ENCODE measurements at places on chromosomes 4 and X. TPM values are rescaled to one million over a fixed set of nuclear protein-coding genes. Genes with fewer than 3 reads are reported as not detected.

DNA sequence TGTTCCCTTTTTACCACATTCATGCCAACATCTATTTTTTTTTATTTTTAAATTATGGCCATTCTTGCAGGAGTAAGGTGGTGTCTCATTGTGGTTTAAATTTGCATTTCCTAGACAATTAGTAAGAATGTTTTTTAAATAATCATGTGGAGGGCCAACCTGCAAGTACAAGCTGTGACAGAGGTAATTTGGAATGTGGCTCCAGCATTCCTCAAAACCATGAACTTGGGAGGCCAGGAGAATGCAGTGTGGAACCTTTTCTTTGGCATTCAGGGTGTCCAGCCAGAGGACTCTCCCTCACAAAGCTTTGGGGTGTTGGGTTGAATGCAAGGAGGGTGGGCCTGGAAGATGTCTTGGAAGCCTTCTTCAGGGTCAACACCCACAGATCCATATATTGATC is 7.3 kb upstream of the TMEM185A start:
- DNase-seq, result no peak

DNA sequence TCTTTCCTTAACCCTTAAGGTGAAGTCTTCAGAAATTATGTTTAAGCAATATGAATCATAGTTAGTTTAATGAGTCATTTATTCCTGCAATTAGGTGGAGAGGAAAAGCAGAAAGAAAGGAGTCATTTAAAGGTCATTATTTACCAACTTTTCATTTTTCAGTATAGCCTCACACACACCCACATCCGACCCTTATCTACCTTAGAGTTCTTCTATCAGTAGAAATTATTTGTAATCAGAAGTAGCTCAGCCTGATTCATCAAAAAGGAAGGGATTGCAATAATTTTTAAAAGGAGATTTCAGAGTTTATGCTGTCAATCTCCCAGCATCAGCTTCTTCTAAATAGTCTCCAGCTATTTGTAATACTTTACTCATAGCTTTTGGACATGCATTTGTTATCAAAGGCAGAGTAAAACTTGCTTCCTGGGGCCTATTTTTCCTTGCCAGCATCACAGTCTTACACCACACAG is 5.9 kb downstream of the ANXA10 start:
- DNase-seq, result no peak

DNA sequence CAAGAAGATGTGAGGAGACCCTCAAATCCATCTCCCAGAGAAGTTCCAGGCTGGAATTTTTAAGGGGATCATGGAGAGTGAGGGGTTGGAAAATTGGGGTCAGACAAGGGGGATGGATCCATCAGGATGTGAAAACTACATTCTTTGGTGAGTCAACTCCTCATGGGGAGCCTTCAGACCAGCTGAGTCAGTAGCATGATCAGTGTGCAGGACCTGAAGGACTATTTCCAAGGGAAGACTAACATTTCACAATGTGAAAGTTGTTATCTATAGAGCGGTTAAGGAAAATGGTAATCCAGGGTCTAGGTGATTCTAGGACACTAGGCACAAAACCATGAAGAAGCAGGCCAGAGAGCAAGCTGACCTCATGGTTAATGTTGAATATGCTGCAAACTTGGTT is 38.6 kb upstream of the CEP135 start:
- no peak for DNase-seq

- DNase-seq, result no peak
Observed at GRCh38 chr4:47071901-47072341, 40.6 kb downstream of the GABRB1 start.

GRCh38 chr4:87005690-87006425 is 71.0 kb downstream of the AFF1 start:
- peak; percentile 9 for DNase-seq

GRCh38 chr4:177480795-177481194 is 38.6 kb upstream of the AGA start:
- DNase-seq, result no peak

- no peak for DNase-seq
Observed at GRCh38 chr4:25981749-25982148, 67.7 kb downstream of the SMIM20 start.

DNA sequence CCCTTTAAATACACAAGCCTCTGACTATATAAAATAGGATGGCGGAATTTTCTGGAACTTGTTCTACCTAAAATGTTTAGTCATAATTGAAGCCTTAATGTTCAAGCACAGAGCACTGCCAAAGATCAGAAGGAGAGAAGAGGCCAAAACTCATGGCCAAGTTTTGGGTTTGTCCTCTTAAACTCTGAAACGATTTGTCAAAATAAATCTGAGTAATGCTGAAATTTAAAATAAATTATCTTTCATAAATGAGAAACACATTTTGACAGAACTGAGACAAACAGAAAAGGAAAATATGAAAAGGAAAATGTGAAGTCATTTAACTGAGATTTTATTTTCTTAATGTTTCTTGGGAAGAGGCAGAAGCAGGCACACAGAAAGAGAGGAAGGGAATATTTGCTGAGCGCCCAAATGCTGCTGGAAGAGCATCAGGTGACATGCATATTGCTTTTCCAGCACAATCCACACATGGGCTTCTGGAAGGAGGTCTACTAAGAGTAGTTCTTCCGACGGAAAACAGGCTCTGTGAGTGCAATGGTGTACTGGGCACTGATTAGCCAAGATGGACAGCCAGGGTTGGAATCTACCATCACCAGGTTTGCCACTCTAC is 47.4 kb upstream of the ZNF518B start:
- DNase-seq, result no peak

DNA sequence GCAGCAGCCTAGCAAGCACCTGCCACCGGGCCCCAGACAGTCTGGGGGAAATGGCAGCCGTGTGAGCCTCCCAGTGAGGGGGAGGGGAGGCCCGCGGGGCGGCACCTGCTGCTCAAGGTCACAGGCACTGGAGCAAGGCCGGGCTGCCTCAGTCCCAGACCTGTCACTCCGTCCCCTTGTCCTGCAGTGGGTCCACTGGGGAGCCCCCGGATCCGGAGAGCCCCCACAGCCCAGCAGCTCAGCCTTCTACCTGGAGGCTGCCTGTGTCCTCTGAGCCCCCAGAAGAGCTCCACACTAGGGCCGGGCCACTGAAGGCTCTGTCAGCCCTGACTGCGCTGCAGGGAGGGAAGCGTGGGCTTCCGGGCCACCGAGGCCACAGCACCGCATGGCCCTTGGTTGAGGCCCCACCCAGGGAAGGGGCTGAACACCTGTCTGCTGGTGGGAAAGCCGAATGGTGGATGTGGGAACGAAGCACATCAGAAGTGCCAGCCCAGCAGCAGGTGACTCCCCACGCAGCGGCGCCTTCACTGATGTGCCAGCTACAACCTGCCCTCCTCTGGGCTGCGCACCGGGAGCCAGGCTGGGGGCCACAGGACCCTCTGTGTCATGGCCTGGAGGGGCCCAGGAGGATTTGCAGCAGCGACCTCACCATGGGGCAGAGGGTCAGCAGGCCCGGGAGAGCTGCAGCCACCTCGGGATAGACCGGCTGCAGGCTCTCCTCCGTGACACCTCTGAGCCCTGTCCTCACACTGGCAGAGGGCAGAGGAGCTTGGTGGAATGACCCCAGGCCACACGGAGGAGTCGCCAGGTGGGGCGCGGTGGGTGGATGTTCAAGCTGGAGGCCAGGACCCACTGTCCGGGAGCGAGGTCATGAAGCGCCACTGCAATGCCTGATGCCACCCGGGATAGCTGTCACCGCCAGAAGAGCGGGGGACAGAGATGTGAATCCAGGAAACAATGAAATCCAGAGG is 35.0 kb upstream of the MXD4 start:
- no peak for DNase-seq

DNA sequence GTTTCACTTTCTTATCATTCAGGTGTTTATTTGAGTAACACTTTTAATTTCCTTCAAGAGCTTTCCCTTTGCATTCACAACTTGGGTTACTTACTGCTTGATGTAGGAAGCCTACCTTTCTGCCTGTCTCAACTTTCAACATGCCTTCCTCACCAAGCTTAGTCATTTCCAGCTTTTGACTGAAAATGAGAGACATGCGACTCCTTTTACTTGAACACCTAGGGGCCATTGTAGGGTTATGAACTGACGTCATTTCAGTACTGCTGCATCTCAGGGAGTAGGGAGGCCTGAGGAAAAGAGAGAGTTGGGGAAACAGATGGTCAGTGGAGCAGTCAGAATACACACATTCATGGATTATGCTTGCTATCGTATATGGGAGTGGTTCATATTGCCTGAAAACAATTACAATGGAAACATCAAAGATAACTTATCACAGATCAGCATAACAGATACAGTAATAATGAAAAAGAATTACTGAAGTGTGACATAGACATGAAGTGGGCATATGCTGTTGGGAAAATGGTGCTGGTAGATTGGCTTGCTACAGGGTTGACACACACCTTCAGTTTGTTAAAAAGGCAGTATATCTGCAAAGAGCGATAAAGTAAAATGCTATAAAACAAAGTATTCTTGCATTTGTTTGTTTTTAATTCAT is 25.7 kb downstream of the USP53 start:
- no peak for DNase-seq

- DNase-seq, result no peak
Observed at GRCh38 chrX:120429776-120430540, 39.1 kb downstream of the LAMP2 start.

GRCh38 chr4:145732001-145732815 is 52.3 kb downstream of the C4orf51 start:
- no peak for DNase-seq

GRCh38 chrX:119607018-119607389 is 780 bp upstream of the NKRF start:
- DNase-seq, result no peak

DNA sequence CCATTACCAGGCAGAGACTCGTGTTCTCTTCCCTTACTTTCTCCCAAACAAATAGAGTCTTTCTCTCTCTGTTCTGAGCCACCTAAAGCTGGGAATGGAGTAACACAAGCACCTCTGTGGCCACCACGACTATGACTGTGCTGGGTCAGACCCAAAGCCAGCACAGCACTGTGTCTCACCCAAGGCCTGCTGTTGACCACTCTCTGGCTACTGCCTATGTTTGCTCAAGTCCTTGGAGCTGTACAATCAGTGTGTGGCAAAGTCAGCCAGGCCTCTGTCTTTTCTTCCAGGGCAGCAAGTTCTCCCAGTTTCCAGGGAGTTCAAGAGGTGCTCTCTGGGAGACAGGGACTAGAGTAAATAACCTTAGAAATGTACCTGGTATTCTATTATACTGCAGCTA is 239.4 kb downstream of the FAM47A start:
- DNase-seq, result no peak

GRCh38 chr4:124753941-124754581 is 41.5 kb upstream of the ANKRD50 start:
- DNase-seq, result no peak

DNA sequence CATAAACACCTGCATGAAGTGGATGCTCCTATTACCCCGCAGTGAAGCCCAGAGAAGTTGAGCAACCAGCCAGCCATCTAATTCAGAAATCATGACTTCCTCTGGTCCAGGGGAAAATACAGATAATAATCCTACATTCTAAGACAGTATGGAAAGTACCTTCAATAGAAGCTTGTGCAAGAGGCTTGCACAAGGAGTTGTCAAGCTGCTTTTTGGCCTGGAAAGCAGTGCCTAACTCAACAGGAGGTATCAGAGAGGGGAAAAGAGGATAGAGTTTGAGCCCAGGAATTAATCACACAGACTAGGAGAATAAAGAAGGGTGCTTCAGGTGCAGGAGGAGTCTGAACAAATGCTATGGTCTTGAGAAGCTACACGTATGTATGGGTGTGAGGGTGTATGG is 26.7 kb downstream of the TMEM192 start:
- DNase-seq, result no peak

- DNase-seq, result no peak
Observed at GRCh38 chr4:164771088-164771487, 17.2 kb downstream of the SMIM31 start.

DNA sequence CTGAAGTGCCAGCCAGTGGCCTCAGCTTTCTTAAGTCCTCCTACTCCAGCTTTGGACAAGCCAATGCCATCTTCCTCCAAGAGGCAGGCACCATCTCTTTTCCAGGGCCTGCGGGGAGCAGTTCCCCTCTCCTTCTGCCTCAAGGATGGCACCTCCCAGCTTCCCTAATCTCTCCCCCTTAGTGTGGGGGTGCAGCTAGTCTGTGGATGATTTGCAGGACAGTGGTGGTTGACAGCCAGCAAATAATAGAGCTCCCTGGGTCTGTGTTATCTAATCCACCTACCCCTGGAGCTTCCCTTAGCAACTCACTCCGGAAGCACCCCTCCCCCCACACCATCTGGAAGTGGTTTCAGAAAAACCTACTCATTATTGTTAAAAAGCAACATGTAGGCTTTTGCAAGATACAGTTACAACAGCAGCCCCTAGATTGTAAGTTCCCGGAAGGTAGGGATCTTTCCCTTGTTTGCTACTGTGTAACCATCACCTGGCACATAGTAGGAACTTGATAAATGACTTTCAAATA is 247.1 kb downstream of the BCOR start:
- DNase-seq, result peak; percentile 37

DNA sequence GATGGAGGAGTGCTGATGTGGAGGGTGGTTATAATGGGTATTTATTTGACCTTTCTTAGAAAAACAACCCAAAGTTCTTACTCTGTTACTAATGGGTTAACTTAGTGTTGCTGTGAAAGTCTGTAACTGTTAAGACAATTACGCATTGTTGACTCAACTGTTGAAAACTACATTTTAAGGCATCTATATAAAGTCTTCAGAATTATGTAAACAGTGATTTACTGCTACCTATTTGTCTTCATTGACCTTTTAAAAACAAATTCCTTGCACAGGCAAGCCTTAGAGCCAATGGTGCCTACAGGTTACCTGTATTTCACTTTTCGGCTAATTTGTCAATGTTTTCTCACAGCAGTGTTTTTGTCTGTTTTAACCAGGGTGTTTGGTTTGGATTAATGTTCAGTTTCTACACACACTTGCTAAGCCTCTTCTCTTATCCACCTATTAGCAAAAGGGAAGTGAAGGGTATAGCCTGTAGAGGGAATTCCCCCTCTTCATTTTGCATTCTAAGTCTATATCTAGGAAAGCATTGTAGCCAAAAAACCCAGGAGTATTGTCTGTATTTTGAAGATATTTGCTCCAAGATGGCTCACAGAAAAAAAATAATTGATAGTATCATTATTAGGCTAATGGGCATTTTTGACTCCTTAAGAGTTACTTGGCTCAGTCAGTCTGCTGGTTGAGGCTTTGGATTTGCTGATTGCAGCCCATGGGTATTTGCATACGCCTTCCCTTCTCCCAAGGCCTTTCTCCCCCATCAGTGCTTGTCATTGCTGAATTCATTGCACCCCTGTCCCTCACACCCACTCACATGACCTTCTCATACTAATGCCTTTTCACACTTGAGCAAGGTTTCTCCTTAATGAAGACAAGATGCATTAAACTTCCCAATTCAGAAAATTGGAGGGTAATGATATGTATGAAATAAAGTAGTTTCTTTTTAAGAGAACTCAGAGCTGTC is 30.5 kb downstream of the AFF1 start:
- no peak for DNase-seq

DNA sequence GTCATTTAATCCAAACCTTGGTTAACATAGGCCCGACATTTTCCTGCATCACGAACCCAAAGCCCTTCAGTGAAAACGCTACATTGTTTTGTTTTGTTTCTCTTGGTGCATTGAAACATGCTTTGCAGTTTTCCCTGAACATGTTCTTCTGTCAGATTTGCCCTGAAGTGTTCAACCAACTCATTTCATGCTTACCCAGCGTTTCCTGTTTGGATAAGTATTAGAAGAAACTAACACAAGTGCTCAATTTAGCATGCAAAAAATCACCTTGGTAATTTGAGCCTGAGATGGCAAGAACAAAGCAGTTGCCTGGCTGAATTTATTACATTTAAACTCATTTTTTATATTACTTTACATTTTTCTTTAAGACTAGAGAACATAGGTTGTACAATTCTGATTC is 160.1 kb upstream of the VCX3A start:
- no peak for DNase-seq

NKX3-2 gene
- total RNA-seq, result not detected

HGFAC gene
- 0.54 TPM for total RNA-seq

ARMCX5 gene
- 12.4 TPM for total RNA-seq

NPY2R gene
- total RNA-seq, result not detected

FANCB gene
- total RNA-seq, result 8.3 TPM

Measured in naive thymus-derived CD4-positive, alpha-beta T cell (primary cell).